ENCODE measurements at places on chromosomes 3 and 15.

DNA sequence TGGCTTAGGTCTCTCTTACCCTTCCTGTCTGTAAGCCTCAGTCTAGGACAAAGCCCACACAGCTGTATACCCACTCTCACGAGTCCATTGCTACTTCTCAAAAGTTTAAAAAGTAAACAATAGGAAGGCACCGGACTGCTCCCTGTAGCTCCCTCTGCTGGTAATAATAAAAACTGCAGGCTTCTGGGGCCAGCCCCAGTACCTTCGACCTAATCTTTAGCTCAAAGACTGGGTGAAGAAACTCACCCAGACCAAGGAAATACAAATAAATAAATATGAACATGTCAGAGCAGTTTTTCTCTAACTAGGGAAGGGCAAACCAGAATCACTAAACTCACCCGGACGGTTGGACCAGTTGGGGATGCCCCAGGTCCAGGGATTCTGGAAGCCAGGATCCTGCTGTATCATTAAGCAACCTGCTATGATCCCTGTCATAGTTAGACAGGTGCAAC lies 5.0 kb downstream of the FAM219B start:
- DNase-seq: peak; percentile 82

DNA sequence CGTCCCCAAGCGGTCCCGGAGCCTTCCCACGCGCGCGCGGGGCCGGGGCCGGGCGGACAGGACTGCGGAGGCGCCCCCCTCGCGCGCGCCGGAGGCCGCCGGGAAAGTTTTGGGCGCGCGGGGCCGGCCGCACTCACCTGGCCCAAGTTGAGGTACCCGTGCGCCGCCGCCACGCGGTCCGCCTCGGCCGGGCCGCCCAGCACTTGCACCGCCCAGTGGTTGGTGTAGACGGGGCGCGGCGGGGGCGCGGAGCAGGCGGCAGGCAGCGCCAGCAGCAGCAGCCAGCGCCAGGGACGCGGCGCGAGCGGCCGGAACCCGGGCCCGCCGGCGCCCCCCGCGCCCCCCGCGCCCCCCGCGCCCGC lies 289 bp downstream of the PCSK6 start:
- no peak for DNase-seq

GRCh38 chr3:68793759-68794701 lies 138.3 kb downstream of the TAFA4 start:
- no peak for DNase-seq

DNA sequence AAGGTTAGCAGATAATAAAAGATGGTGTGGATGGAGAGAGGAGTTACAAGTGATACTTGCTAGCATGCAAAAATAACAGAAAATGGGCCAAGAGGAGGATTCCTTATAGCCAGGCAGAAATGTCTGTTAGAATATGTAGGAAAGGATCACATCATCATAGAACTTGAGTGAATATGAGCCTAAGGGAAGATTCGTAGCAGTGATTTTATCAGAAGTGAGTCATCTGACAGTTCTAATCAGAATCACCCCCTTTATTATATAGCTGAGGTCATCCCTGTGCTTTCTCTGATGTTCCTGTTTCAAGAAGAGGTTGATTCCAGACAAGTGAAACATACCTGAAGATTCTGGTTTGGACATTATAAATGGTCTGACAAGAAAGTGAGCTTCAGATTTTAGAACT lies 22.9 kb downstream of the EXOG start:
- DNase-seq: no peak

- peak; percentile 35 for DNase-seq
Measured at GRCh38 chr3:161413127-161413854, 42.0 kb upstream of the SPTSSB start.

DNA sequence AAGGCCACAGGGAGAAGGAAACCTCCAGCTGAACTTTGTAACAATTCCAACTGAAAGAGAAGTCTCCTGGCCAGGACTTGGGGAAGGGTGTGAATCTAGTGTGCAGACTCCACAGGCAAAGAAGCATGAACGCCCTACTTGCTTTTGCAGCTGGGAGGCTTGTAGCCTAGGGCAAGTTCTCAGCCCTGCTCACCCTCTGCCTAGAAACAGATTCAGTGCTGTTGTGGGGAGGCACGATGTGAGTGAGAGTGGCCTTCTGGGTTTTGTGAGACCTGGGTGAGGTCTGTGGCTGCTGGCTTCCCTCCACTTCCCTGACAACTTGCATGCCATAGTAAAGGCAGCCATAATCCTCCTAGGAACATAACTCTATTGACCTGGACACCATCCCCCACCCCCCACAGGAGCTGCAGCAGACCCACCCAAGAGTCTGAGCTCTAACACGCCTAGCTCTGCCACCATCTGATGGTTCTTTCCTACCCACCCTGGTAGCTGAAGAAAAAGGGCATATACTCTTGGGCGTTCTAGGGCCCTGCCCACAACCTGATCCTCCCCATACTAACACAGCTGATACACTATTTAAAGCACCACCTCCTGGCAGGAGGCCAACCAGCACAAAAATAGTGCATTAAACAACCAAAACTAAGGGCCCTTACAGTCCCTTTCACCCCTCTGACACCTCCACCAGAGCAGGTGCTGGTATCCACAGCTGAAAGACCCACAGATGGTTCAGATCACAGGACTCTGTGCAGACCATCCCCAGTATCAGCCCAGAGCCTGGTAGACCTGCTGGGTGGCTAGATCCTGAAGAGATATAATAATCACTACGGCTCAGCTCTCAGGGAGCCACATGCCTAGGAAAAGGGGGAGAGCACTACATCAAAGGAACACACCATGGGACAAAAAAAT lies 426.5 kb downstream of the IGSF11 start:
- DNase-seq: no peak

DNA sequence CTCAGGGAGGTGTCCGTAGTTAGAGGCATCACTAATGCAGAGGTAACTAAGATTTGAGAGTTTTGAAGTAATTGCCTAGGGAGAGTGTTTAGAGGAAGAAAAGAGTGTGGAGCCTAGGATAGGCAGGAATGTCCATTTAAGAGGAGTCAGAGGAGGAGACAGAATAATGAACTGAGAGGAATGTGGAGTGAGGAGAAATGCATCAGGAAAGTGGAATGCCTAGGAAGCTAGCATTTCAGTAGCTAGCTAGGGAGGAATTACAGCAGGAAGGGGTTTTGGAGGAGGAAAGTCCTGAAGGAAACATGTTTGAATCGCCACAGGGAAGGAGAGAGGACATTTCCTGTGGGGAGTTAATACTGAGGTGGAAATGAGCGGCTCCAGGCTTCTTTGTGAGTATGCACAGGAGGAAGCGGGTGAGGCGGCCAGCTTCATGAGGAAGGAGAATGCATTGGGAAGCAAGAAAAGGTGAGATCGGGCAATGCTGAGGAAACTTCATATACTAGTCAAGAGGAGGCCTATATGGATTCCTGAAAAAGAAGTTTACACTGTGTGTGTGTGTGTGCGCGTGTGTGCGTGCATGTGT lies 154.3 kb downstream of the TMEM108 start:
- no peak for DNase-seq

- DNase-seq: peak; percentile 82
Measured at GRCh38 chr3:73624821-73625665, at the start of gene PDZRN3. TSS of gene PDZRN3 (minus strand) at chr3:73624941.

DNA sequence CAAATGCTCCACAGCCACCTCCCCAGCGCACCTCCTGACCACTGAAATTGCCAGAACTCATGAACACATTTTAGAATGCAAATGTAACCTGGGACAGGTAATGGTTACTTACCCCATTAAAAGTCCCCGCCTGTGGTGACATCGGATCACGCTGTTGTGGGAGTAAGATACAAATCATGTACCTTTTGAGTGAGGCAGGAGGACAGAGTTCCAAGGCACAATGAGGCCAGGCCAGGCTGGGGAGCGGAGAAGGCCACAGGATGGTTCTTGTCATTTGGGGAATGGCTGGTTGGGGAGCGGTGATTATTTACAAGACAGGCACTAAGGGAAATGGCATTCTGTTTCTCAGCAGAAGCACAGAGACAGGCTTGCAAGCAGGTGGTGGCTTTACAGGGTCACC lies 490.0 kb downstream of the EDEM1 start:
- DNase-seq: no peak

GRCh38 chr15:90686435-90687218 lies 30.5 kb upstream of the BLM start:
- DNase-seq: no peak

DNA sequence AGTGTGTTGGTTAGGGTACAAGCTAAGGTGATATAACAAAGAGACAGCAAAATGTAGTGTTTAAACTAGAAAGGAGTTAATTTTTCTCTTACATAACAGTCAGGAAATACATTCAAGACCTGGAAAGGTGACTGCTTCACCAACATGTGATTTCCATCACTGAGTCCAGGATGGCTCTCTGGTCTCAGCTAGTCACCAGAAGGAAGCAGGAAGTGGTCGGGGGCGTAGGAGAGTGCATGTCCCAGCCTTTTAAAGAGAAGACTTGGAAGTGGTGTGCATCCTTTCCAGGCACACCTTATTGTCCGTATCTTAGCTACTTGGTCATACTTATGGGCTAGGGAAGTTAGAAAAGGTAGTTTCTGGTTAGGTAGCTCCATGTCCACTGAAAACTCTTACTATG lies 11.1 kb upstream of the UBE2Q2 start:
- no peak for DNase-seq

GRCh38 chr3:155618543-155618942 lies 126.3 kb downstream of the PLCH1 start:
- no peak for DNase-seq

GRCh38 chr3:10722911-10723310 lies 93.1 kb upstream of the SLC6A11 start:
- no peak for DNase-seq

GRCh38 chr3:55175423-55175822 lies 247.6 kb upstream of the LRTM1 start:
- no peak for DNase-seq

DNA sequence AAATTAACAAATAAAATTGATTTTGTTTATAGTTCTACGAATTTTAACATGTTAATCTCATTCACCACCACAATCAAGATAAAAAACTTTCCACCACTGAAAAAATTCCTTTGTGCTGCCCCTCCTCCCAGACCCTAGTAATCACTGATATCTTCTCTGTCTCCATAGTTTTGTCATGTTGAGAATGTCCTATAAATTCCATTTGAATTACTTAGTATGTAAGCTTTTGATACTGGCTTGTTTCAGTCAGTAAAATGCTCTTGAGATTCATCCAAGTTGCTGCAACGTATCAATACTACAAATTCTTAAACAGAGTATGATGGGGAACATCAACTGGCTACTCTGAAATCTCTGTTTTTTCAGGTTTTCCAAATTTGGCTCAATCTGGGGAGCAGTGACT lies 129.6 kb downstream of the CTNNB1 start:
- DNase-seq: no peak

DNA sequence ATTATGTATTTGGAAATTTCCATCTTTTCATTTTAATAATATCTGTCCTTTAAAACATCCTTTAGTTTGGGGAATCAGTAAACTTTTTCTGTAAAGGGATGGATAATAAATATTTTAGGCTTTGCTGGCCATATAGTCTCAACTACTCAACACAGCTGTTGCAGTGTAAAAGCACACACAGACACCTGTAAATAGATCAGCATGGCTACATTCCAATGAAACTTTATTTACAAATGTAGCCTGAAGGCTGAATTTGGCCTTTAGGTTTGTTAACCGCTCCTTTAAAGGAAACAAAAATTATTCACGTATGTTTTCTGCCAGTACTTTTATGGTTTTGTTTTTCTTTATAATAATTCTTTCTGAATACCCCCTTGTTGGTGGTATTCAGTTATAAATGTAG lies 184.8 kb downstream of the ADAMTSL3 start:
- DNase-seq: no peak

GRCh38 chr15:64209680-64210334 lies 47.0 kb upstream of the PPIB start:
- peak; percentile 11 for DNase-seq

DNA sequence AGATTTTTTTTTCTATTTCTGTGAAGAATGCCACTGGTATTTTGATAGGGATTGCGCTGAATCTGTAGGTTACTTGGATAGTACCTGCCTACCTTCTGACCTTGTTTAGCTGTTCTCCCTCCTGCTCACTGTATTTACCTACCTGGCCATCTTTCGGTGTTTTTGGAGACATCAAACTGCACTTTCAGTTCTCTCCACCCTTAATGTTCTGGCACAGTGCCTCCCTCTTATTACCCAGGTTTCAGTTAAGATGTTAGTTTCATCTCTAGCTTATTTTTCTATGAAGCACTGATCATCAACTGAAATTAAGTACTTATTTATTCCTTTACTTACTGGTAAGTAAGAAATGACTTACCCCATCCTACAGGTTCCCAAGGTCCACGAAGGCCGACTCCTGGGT lies 74.4 kb upstream of the KLHL25 start:
- no peak for DNase-seq

- DNase-seq: no peak
Measured at GRCh38 chr3:37058117-37058516, 64.8 kb downstream of the MLH1 start.

DNA sequence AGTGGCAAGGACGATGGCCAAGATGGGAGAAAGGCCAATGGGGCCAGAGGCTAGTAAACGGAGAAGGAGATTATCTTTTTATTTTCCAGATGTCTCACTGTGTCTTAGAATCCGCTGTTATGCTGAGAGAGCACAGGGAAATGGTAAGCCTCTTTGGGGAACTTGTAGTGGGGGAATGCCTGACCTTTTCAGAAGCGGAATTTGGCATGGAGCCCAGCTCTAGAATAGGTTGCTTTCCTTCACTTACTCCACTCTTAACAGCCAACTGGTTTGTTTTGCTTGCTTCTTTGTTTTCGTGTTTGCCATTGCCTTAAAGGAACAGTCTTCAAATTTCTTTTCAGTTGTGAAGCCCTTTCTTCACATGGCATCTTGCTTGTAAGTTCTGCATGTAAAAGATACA lies 316.2 kb upstream of the THRB start:
- DNase-seq: no peak

DNA sequence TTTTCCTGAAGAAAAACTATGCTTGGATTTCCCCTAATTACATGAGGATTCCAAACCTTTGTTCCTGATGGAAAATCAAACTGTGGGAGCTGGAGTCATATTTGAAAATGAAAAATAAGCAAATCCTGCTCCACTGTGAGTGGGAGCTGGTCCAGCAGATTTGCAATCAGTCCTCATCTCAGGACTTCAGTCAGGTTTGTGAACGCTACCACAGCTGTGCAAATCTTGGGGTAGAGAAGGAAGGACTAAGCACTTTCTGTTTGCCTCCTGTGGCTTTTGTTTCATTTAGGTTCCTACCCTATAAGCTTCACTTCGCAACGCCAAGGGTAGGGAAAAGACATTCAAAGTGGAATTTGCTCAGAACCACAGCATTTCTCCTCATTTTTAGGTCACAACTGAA lies 238.2 kb downstream of the TUSC7 start:
- no peak for DNase-seq

GRCh38 chr3:54021071-54021470 lies 101.3 kb upstream of the CACNA2D3 start:
- no peak for DNase-seq

- no peak for DNase-seq
Measured at GRCh38 chr3:171314341-171314740, 145.9 kb downstream of the TNIK start.

DNA sequence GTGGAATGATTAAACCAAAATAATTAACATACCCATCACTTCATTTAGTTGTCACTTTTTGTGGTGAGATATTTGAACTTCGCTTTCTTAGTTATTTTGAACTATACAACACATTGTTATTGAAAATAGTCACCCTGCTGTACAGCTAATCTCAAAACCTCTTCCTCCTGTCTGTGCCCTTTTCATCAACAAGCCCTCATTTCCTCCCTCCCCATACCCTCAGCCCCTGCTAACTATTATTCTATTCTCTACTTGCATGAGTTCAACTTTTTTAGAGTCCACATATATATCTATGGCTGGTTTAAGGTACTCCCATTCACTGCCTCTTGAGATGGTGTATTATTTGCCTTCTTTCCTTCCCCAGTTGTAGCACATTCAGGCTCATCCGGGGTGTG lies 32.2 kb downstream of the COL8A1 start:
- no peak for DNase-seq
